ENCODE measurements at places on chromosomes 6 and 20. TPM values are rescaled to one million over a fixed set of nuclear protein-coding genes. Genes with fewer than 3 reads are reported as not detected.

The FNDC1 gene
- 0.08 TPM for total RNA-seq

The HMGCLL1 gene
- 0.08 TPM for total RNA-seq

The SOX18 gene
- total RNA-seq, result 2.7 TPM

The CCN6 gene
- total RNA-seq, result not detected

Measured in A549 treated with Hydrocortisone at 1 μM for 4 hours (cell line).